ENCODE measurements at places on chromosomes 1 and 21.

GRCh38 chr1:109235137-109235536 is 14.2 kb upstream of the CELSR2 start:
- DNase-seq: no peak

- DNase-seq: no peak
Measured at GRCh38 chr1:172746091-172746949, 87.4 kb downstream of the FASLG start.

- DNase-seq: no peak
Measured at GRCh38 chr1:160207771-160208556, 2.8 kb downstream of the PEA15 start.

- DNase-seq: no peak
Measured at GRCh38 chr1:243271996-243272395, 16.2 kb downstream of the SDCCAG8 start.
